ENCODE measurements at places on chromosomes 11 and 22.
A peak's percentile ranks its signal among the peaks of the same experiment; 100 is the strongest.

DNA sequence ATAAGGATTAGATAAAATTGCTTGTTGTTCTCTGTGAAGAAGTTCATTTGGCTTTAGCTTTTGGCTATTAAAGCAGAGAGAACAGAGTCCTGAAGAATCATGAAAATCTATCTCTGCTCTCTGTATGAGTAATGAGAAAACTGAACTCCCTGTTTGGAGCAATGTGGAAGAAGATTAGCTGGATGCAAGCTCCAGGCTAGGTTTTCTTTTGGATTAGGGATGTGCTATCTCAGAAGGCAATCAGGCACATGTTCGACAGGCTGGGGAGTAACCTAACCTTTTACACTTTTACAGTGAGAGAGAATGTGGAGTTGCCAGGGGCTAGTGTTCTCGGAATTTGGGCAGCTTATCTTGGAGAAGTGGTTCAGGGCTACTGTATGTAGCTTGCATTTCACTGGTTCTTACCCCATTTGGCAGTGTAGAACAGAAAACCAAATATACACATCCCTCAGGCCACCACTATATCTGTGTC lies 8.5 kb upstream of the SLN start:
- DNase-seq = no peak

DNA sequence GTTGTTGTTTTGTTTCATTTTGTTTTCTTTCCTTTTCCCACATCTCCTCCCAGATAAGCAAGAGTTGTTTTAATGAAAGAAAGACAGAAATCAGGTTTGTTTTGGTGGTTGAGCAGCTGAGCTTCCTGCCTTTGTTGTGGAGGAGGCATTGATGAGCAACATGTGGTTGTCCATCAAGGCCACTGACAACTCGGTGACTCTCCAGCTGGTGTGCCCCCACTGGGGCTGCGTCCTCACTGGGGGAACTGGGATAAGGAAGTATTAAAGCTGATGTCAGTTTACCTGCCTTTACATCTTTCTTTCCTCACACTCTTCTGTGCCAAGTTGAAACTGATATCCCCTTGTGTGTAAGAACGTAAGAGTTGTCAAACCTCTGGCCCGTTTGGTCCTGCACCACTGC lies 5.9 kb downstream of the VPS26B start:
- no peak for DNase-seq

DNA sequence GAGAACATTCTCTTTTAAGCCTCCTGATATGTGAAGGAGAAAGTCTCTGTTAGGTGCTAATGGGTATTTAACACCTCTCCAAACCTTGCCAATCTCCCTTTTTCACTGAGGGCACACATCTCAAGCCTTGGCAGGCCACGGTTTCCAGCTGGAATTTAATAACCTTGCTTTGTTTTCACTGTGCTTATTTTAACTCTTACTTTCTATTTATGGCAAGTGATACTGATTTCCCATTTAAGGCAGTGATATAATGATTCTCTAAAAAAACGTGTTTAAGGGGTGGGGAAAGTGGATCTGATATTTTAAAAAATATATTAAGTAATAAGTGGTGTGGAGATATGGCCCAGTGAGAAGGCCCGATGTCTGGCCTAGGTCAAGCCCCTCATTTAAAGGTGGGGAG lies 1.1 kb upstream of the RASD2 start:
- DNase-seq = no peak

- peak; percentile 46 for DNase-seq
Measured at GRCh38 chr22:46432164-46433068, 96.9 kb downstream of the TRMU start.
